ENCODE measurements at places on chromosomes 16 and 17. TPM values are rescaled to one million over a fixed set of nuclear protein-coding genes. Genes with fewer than 3 reads are reported as not detected.

Gene CA4
- not detected for total RNA-seq

DNA sequence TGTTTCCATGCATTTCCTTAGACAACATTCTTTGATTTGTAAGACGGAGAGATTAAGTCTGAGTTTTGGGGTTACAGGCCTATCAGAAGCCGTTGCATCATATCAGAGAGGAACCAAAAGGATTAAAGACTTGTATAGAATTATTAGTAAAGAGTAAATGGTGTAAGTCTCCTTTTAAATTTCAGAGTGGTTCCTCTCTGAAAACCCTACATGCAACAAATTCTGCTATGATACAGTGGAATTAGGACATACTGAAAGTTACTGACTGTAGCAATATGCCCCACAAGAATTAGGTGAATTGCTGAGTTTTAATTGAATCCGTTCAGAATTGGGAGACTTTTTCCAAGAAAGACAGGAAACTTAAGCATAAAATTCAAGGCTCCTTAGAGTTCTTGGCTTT, 221.6 kb downstream of the FTO start:
- H3K4me1 ChIP-seq, result peaks cover 43% of the 10 kb centered on the region
- no peaks in the 10 kb centered on the region for H3K36me3 ChIP-seq
- H3K4me3 ChIP-seq, result no peak overlapping the region
- H3K27me3 ChIP-seq, result no peaks in the 10 kb centered on the region

Gene FNDC8
- total RNA-seq, result not detected

GRCh38 chr17:47882247-47882646, 13.8 kb upstream of the SP2 start:
- no peak for DNase-seq
- no peak overlapping the region for H3K4me3 ChIP-seq
- peaks cover 71% of the 10 kb centered on the region for H3K4me1 ChIP-seq
- no peaks in the 10 kb centered on the region for H3K27me3 ChIP-seq

Gene ZFP3
- 3.7 TPM for total RNA-seq

- no peak for DNase-seq
- H3K27ac ChIP-seq, result no peak overlapping the region
- no peaks in the 10 kb centered on the region for H3K36me3 ChIP-seq
- H3K4me1 ChIP-seq, result no peaks in the 10 kb centered on the region
Observed at GRCh38 chr16:27954191-27954590, 109.3 kb downstream of the GSG1L start.

Gene TP53TG3F
- total RNA-seq, result not detected

DNA sequence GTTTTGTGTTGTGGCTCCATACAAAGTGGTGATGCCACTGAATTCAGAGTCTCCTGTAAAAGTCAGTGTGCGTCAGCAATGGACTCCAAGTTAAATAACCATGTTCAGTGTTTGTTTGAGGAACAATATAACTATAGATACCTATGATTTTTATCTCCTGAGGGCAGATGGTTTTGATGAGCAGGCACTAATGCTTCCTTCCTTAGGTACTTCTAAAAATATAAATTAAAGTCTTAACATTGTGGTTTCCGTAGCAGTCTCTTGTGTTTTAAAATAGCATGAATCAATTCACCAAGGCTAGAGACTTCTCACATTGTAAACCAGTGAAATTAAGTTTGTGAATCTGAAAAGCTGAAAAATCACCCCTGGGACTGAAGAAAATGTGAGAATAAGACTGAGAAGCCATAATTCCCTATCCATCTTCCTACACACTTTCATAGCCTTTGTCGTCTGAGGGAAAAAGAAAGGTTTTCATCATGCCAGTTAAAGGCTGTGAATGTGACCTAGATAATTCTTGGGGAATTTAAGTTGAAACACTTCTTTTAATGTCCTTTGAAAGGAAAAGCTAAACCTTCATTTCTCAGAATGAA, 1502.9 kb downstream of the CDH11 start:
- H3K27me3 ChIP-seq, result no peaks in the 10 kb centered on the region
- H3K36me3 ChIP-seq, result no peaks in the 10 kb centered on the region
- DNase-seq, result no peak
- H3K27ac ChIP-seq, result no peak overlapping the region
- no peaks in the 10 kb centered on the region for H3K4me1 ChIP-seq

GRCh38 chr16:73775841-73776388, 520.7 kb upstream of the PSMD7 start:
- no peak for DNase-seq
- no peaks in the 10 kb centered on the region for H3K27me3 ChIP-seq
- no peak overlapping the region for H3K27ac ChIP-seq
- no peak overlapping the region for H3K4me3 ChIP-seq

Gene ARL5C
- total RNA-seq, result not detected

- DNase-seq, result no peak
- no peaks in the 10 kb centered on the region for H3K27me3 ChIP-seq
- H3K36me3 ChIP-seq, result no peaks in the 10 kb centered on the region
- no peak overlapping the region for H3K27ac ChIP-seq
- no peaks in the 10 kb centered on the region for H3K4me1 ChIP-seq
- no peak overlapping the region for H3K4me3 ChIP-seq
Observed at GRCh38 chr16:87033021-87033471, 284.1 kb downstream of the C16orf95 start.

Gene KRT16
- not detected for total RNA-seq

Gene PRSS33
- total RNA-seq, result not detected

Gene SPATA32
- total RNA-seq, result not detected

- H3K36me3 ChIP-seq, result no peaks in the 10 kb centered on the region
- H3K27me3 ChIP-seq, result no peaks in the 10 kb centered on the region
- no peaks in the 10 kb centered on the region for H3K4me1 ChIP-seq
Observed at GRCh38 chr17:339193-340061, 13.2 kb downstream of the RPH3AL start.

Measured in Caco-2 (cell line).